ENCODE measurements at places on chromosomes 6 and 20. TPM values are rescaled to one million over a fixed set of nuclear protein-coding genes. Genes with fewer than 3 reads are reported as not detected.

Gene ANGPT4
- total RNA-seq = 1.3 TPM

- no peak overlapping the region for H3K4me3 ChIP-seq
- no peaks in the 10 kb centered on the region for H3K4me1 ChIP-seq
- H3K27me3 ChIP-seq = peaks cover 4% of the 10 kb centered on the region
- DNase-seq = no peak
- H3K36me3 ChIP-seq = no peaks in the 10 kb centered on the region
- H3K27ac ChIP-seq = no peak overlapping the region
These were observed 24.7 kb upstream of the ELMO2 start for GRCh38 chr20:46430921-46431712.

- no peak overlapping the region for H3K27ac ChIP-seq
- H3K4me1 ChIP-seq = no peaks in the 10 kb centered on the region
- H3K36me3 ChIP-seq = no peaks in the 10 kb centered on the region
- H3K4me3 ChIP-seq = no peak overlapping the region
- no peaks in the 10 kb centered on the region for H3K27me3 ChIP-seq
- no peak for DNase-seq
These were observed 234.2 kb upstream of the SULF2 start for GRCh38 chr20:48019496-48019895.

DNA sequence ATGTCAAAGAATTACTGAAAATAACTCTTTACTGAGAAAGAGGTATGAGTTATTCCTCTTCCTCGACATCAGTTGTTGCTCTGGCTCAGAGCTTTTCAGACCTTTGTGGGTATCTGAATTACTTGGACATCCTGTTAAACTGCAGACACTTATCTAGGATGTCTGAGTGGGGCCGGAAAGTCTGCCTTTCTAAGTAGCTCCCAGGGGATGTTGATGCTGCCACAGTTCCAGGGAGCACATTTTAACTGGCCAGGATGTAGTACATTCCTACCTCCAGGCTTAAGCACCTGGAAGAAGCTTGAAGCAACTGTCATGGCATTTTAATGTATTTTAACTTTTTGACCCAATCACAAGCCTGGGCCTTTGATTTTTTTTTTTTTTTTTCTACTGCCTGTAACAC, 265.8 kb upstream of the PLCB4 start:
- H3K36me3 ChIP-seq = no peaks in the 10 kb centered on the region
- no peak for DNase-seq
- H3K27me3 ChIP-seq = no peaks in the 10 kb centered on the region
- no peaks in the 10 kb centered on the region for H3K4me1 ChIP-seq
- no peak overlapping the region for H3K4me3 ChIP-seq
- no peak overlapping the region for H3K27ac ChIP-seq

DNA sequence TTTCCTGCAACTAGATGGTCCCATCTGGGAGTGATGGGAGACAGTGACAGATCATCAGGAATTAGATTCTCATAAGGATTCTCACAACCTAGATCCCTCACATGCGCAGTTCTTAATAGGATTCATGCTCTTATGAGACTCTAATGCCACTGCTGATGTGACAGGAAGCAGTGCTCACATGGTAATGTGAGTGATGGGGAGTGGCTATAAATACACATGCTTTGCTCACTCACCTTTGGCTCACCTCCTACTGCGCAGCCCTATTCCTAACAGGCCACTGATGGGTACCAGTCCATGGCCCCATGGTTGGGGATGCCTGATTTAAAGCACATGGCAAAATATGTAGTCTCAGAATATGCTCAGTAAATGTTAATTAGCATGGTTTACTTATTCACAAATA, 80.6 kb upstream of the MBOAT1 start:
- no peaks in the 10 kb centered on the region for H3K27me3 ChIP-seq
- H3K4me1 ChIP-seq = peaks cover 4% of the 10 kb centered on the region
- DNase-seq = no peak
- H3K4me3 ChIP-seq = no peak overlapping the region

Gene KCNQ2
- not detected for total RNA-seq

- H3K36me3 ChIP-seq = no peaks in the 10 kb centered on the region
- no peak overlapping the region for H3K27ac ChIP-seq
- H3K4me3 ChIP-seq = no peak overlapping the region
- DNase-seq = no peak
These were observed 4.4 kb downstream of the CST1 start for GRCh38 chr20:23746321-23746720.

DNA sequence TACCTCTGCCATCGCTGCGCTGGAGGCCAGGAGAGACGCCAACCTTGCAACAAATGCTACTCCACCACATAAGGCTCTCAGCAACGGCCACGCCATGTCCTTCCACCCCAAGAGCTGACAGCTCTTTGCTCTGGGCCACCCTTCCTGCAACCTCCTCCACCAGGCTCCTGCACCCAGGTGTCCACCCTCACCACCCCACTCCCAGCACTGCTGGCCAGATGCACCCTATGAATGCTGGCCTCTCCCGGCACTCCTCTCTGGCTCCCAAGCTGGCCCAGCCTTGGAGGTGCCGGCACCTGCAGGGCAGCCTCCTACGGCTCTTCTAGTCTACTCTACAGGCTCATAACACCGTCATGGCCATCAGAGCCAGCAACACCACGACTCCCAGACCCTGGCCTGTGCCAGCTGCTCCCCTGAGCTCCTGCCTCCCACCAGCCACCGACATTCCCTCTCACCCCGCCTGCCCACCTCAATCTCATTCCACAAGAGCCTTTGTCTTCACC, 11.2 kb downstream of the TAF4 start:
- no peaks in the 10 kb centered on the region for H3K4me1 ChIP-seq
- DNase-seq = no peak
- H3K36me3 ChIP-seq = no peaks in the 10 kb centered on the region

DNA sequence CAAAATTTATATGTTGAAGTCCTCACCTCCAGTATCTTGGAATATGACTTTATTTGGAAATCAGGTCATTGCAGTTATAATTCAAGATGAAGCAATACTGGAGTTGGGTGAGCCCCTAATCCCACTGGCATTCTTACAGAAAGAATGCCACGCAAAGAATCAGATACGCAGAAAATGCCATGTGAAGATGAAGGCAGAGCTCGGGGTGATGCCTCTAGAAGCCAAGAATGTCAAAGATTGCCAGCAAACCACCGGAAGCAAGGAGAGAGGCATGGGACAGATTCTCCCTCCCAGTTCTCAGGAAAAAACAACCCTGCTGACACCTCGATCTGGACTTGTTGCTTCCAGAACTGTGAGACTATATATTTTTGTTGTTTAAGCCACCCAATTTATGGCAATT, 273.4 kb upstream of the CITED2 start:
- peaks cover 4% of the 10 kb centered on the region for H3K4me1 ChIP-seq
- no peak for DNase-seq
- H3K4me3 ChIP-seq = no peak overlapping the region
- H3K27ac ChIP-seq = no peak overlapping the region
- H3K36me3 ChIP-seq = no peaks in the 10 kb centered on the region

Gene MYB
- 1.2 TPM for total RNA-seq

Gene NT5DC1
- total RNA-seq = 6.7 TPM

- no peaks in the 10 kb centered on the region for H3K27me3 ChIP-seq
- no peak overlapping the region for H3K27ac ChIP-seq
- H3K4me3 ChIP-seq = no peak overlapping the region
- DNase-seq = no peak
- no peaks in the 10 kb centered on the region for H3K4me1 ChIP-seq
- H3K36me3 ChIP-seq = no peaks in the 10 kb centered on the region
These were observed 86.4 kb upstream of the TENT5A start for GRCh38 chr6:81838724-81839426.

- no peak overlapping the region for H3K4me3 ChIP-seq
- DNase-seq = no peak
- H3K36me3 ChIP-seq = no peaks in the 10 kb centered on the region
- no peaks in the 10 kb centered on the region for H3K27me3 ChIP-seq
- H3K27ac ChIP-seq = no peak overlapping the region
These were observed 141.5 kb downstream of the KLHL32 start for GRCh38 chr6:97066056-97066455.

DNA sequence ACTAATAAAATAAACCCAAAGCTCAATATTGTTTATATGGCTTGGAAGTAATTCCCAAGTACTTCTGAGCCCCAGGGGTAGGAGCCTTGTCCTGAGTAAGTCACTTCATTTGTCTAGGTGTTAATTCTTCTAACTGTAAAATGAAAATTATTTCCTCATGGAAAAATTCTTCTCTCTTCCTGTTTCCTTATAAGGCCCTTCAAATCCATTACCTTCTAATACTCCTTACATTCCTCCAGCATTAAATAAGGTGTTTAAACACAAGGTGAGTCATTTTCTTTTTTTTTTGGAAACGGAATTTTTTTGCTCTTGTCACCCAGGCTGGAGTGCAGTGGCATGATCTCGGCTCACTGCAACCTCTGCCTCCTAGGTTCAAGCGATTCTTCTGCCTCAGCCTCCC, 41.9 kb downstream of the PRR18 start:
- peaks cover 24% of the 10 kb centered on the region for H3K27me3 ChIP-seq
- H3K4me1 ChIP-seq = no peaks in the 10 kb centered on the region
- no peak overlapping the region for H3K4me3 ChIP-seq
- no peak for DNase-seq
- H3K36me3 ChIP-seq = no peaks in the 10 kb centered on the region

- H3K27ac ChIP-seq = no peak overlapping the region
- no peaks in the 10 kb centered on the region for H3K36me3 ChIP-seq
- H3K4me3 ChIP-seq = no peak overlapping the region
- no peak for DNase-seq
These were observed 4.2 kb upstream of the CTSZ start for GRCh38 chr20:59010995-59011873.

DNA sequence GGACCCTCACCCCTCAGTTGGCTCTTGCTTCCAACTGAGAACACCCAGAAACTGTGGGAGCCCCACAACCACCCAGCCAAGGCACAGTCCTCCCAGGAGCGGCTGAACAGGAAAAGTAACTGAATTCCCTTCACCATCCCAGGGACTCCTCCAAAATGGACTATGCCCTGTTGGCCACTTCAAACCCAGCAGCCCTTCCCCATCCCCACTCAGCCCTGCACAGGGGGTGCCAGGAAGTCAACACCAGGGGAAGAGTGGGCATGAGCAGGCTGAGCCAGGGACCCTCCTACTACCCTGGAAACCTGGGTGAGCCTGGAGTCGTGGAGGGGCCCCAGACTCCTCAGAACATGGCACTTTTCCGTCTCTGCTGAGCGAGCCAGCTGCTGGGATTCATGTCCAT, 10.3 kb downstream of the GUCA1B start:
- H3K27ac ChIP-seq = no peak overlapping the region
- no peak for DNase-seq
- H3K4me1 ChIP-seq = no peaks in the 10 kb centered on the region

Gene CDH26
- 2.7 TPM for total RNA-seq

Gene VEGFA
- total RNA-seq = 177 TPM

Gene MMUT
- total RNA-seq = 20.5 TPM

DNA sequence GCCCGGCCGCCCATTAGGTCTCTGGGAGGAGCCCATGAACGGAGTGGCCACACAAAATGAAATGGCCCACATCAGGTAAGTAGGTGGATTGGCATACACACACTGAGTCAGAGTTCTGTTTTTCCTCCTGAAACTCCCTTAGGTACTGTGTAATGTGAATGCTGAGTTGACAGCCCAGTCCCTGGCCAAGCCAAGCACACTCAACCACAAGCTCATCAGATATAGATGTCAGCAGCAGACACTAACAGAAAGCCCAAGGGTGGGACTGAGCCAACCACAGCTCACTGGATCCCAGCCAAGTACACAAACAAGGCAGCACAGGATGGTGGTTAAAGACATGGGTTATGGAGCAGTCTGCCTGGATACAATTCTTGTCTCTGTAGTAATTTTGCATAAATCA, 403.4 kb downstream of the GJA1 start:
- no peak for DNase-seq
- no peaks in the 10 kb centered on the region for H3K27me3 ChIP-seq
- H3K36me3 ChIP-seq = no peaks in the 10 kb centered on the region
- H3K27ac ChIP-seq = no peak overlapping the region

DNA sequence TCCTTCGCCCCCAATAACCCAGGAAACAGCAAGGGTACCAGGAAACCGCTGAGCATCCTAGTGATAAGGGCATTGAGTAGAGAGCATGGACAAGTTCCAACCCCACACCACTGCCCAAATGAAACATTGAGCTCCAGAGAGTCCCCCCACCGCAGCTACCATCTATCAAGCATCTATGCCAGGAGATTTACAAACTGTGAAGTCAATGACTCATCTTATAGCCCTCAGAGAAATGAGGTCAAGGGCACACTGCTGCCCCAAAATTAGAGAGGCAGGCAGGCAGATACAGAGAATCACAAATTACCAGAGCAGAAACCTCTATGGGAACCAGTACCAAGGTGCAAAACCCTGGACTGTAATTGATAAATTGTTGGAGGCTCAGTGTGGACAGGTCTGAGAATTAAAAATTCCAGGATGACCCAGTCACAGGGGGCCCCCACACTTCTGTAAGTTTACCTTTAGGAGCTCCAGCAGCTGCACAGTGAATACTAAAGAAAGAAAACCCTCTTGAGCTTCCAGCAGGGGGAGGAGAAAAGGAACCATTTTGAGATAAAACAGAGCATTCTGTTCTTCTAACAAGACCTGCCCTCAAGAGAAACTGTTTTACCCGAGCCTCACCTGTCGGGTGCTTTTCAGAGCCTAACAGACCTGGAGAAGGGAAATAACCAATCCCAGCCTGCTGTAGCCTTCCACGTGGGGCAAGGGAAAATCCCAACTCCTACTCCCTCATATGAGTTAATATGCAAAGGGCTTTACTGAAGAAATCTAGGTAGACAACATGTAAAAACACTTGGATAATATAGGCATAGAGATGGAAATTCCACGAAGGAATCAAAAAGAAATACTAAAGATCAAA, 118.0 kb upstream of the ARID1B start:
- H3K4me1 ChIP-seq = no peaks in the 10 kb centered on the region
- no peaks in the 10 kb centered on the region for H3K27me3 ChIP-seq
- H3K36me3 ChIP-seq = no peaks in the 10 kb centered on the region
- no peak overlapping the region for H3K27ac ChIP-seq
- no peak overlapping the region for H3K4me3 ChIP-seq

- peaks cover 6% of the 10 kb centered on the region for H3K27me3 ChIP-seq
- H3K4me1 ChIP-seq = no peaks in the 10 kb centered on the region
- H3K27ac ChIP-seq = no peak overlapping the region
- no peak for DNase-seq
- H3K36me3 ChIP-seq = no peaks in the 10 kb centered on the region
These were observed 199.8 kb downstream of the DLL1 start for GRCh38 chr6:170091000-170091638.

GRCh38 chr20:63425846-63426485, 46.5 kb downstream of the KCNQ2 start:
- H3K27me3 ChIP-seq = peaks cover 27% of the 10 kb centered on the region
- no peaks in the 10 kb centered on the region for H3K36me3 ChIP-seq
- no peak overlapping the region for H3K27ac ChIP-seq
- no peak for DNase-seq
- no peaks in the 10 kb centered on the region for H3K4me1 ChIP-seq
- no peak overlapping the region for H3K4me3 ChIP-seq

DNA sequence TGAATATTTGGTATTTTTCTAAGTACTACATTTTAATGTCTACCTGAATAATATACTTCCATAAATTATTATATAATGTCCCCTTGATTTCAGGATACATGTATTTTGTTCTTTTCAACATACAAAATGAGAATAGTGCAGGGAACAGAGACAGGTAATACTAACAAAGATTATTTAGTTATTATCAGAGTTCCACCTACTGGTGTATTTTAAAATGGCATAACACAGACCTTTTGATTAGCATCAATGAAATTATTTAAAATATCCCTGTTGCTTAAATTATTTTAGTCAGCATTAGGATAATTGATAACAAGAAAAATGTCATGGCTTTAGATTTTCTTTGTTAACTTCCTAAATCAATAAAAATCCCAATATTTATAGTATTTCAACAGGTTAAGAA, 184.0 kb downstream of the PRDM13 start:
- H3K27me3 ChIP-seq = no peaks in the 10 kb centered on the region
- H3K27ac ChIP-seq = no peak overlapping the region
- H3K4me1 ChIP-seq = no peaks in the 10 kb centered on the region
- no peak for DNase-seq

Data from tibial nerve (tissue), 4 donors.